ENCODE measurements at places on chromosomes 7 and 10.

DNA sequence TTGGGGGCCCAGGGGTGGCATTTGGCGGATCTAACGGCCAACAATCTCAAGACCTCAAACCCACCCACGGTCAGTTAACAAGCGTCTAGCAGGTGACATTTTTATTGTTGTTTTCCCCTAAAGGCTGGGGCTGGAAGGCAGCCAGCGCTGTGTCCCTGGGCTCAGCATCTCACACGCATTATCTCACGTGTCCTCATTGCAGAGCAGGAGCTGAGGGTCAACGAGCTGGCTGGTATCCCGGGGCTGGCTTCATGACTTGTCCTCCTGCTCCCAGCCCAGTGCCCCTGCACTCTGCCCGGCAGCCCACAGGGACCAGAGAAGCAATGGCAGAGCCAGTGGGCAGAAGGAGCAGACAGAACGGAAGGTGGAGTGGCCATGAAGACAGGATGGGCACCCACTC is 54.4 kb upstream of the TMEM273 start:
- no peak for DNase-seq

DNA sequence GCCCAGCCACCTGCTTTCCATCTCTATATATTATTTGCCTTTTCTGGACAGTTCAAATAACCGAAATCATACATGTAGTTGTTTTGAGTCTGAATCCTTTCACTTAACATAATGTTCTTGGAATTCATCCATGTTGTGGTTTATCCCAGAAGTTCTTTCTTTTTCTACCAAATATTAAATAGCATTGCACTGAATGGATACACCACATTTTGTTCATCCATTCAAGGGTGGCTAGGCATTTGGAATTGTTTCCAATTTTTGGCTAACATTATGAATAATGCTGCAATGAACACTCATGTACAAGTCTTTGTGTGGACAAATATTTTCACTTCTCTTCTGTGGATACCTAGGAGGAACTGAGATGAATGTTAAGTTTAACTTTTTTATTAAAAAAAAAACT is 18.0 kb downstream of the DNAJC1 start:
- DNase-seq = no peak

DNA sequence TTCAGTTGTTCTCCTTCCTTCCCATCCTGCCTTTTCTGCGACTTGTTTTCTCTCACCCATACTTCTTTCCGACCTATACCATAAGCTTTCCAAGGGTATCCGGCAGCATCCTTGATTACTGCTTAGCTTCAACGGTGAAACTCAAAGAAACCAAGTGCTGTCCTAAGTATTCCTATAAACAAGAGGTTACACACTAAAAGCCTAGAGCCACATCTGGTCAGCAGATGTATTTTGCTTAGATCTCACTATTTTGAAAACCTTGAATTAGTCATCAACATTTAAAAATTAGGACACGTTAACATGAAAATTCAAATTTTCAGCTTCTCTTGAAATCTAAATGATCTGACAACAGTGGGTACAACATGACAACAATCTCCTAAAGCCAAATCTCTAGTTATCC is 20.0 kb downstream of the ARHGAP21 start:
- DNase-seq = no peak

DNA sequence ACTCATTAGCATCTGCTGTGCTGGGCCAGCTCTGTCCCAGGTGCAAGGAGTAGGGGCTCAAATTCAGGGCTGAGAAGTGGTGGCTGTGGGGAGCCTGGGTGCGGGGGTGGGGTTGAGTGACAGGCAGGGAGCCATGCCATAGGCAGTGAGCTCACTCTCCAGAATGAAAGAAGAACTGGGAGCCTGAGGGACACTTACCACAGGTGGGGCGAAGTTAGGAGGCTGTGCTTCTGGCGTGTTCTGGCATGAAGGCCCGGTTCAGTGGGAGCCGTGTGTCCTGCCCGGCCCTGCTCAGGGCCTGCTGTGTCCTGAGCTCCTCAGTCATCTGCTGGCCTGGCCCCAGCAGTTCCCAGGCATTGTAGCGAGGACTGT is 62.5 kb downstream of the MKI67 start:
- DNase-seq = no peak

DNA sequence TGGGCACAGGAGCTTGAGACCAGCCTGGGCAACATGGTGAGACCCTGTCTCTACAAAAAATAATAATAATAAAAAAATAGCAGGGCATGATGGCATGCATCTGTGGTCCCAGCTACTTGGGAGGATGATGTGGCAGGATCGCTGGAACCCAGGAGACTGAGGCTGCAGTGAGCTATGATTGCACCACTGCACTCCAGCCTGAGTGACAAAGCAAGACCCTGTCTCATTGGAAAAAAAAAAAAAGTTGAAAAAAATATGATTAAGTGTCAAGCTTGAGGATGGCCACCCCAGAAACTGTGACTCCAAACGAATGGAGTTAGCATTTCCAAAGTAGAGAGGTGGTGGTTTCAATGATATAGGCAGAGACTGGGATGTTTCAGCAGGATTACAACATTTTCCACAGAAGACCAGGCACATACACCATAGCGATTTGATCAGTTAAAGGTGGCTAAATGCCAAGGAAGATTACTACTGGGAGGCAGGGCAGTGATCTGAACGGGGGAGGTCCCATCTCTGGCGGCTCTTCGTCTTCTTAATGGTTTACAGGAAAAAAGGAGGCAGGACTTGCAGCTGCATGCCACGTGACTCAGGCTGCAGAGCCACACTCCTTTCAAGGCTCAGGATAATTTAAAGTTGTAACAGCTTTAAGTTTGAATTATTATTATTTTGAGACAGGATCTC is 250.6 kb upstream of the GALNT17 start:
- no peak for DNase-seq

DNA sequence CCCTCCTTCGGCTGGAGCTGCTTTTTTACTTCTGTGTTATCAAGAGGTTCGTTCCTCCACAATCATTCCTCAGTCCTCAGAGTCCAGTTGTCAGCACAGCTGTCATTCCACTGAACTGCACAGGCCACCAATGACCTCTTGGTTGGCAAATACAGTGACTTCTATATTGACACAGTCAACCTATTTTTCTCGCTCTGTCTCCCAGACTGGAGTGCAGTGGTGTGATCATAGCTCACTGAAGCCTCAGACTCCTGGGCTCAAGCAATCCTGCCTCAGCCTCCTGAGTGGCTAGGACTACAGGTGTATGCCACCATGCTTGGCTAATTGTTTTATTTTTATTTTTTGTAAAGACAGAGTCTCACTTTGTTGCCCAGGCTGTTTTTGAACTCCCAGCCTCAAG is 27.7 kb downstream of the CRCP start:
- DNase-seq = no peak

Data from erythroblast (primary cell).